Right renal pelvis (tissue), 4 donors: ENCODE measurements at places on chromosomes 6 and 20. TPM values are rescaled to one million over a fixed set of nuclear protein-coding genes. Genes with fewer than 3 reads are reported as not detected.

DNA sequence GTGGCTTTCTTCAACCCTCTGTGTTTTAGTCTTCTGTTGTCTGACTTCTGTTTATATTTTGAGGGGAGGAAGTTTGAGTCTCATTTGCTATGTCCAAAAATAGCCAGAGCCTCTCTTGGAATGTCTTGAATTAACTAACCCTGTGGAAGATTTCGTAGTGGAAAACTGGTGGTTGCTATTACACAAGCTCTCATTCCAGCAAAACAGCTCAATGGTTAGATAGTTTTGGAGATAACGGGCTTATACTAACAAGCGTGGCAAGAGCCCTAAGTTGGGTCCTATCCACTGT lies 1.6 kb downstream of the CCN2 start:
- no peak for DNase-seq

DNA sequence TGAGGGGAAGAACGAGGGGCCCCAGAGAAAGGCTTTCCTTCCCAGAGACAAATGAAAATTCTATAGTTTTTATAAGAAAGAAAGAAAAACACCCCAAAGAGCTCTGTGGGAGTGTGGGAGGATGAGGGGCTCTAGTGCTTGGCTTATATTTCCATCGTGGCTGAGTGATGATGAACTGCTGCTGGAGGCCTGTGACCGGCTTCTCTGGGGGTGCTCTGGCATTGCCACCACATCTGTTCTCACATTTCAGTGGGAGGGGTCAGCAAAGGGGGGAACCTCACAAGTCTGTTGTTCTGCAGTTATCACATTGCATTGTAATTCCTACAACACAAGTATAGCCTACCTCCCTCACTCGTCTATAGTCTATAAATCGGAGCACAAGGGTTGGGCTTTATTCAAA lies 67.6 kb upstream of the BACH2 start:
- no peak for DNase-seq

GRCh38 chr6:134537146-134537555 lies 219.2 kb upstream of the SGK1 start:
- no peak for DNase-seq

DNA sequence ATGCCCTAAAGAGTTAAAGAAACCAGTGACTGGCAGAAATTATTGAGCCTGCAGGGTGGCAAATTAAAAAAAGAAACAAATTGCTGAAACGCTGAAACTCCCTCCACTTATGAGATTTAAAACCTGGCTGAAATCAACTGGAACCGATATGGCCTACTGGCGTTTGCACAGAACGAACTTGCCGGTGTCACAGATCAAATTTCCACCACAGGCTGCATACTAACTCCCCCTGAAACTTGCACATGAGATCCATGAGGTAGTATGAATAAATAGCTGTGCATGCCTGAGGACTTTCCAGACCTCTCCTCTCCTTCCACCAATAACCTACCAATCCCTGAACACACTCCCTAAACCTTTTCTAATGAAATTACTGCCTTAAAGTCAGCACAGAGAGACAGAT lies 150.4 kb downstream of the RNGTT start:
- DNase-seq: peak; percentile 11

- no peak for DNase-seq
These were observed 35.9 kb downstream of the FOXC1 start for GRCh38 chr6:1645466-1646185.

- no peak for DNase-seq
These were observed 37.7 kb downstream of the ECHDC1 start for GRCh38 chr6:127305741-127306140.

DNA sequence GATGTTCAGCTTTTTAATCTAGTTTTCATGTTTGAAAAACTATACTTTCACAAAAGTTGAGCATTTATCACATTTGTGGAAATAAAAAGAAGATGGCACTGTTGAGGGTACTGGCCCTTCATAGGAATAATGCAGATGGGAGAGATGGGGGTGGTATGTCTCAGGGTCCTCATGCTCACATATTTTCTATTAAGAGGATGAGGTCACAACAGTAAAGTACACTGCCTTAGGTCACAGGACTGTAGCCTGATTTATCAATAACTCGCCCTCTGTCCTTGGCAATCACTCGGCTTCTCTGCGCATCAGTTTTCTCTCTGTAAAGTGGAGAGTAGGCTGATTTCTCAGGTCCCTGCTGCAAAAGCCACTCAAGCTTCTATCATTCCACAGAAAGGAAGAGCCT lies 55.9 kb downstream of the PPP1R3G start:
- DNase-seq: no peak

DNA sequence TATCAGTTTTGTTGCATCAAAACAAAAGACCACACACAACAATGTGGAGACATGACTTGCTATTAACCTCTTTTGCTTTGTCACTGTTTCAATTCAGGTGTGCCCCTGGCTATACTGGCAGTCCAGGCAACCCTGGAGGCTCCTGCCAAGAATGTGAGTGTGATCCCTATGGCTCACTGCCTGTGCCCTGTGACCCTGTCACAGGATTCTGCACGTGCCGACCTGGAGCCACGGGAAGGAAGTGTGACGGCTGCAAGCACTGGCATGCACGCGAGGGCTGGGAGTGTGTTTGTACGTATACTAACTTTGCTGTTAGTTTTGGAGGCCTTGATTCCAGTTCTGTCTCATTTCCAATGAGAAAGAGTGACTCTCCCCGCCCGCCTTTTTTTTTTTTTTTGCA lies 356.9 kb downstream of the ARHGAP18 start:
- DNase-seq: peak; percentile 4

DNA sequence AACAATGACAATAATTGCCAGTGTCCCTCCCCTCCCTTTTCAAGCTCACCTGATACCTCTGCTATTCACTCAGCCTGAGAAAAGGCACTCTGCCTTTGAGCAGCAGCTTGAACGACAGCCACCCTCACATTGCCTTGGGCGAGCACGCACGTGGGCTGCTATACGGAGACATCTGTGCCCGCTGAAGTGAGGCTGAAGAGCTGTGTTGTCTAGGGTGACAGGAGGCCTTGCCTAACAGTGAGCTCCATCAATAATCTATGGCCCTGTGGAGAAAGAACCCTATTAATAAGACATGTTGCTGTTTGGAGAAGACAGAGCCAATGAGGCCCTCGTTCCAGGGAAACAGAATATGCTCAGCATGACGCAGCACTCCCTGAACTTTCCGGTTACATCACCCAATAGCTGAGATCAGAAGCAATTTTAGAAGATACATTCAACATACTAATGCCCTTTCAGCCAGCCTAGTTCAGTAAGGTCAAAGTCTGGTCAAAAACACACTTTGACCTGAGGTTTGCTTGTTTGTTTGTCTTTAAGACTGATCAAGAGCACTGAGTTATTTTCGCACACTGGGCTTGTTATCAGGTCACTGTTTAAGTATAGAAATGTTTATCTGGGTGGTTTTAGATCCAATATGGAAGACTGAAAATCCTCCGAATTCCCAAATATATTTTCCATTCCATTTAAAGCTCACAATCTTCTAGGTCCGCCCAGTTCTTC lies 30.6 kb downstream of the RBM24 start:
- DNase-seq: no peak

DNA sequence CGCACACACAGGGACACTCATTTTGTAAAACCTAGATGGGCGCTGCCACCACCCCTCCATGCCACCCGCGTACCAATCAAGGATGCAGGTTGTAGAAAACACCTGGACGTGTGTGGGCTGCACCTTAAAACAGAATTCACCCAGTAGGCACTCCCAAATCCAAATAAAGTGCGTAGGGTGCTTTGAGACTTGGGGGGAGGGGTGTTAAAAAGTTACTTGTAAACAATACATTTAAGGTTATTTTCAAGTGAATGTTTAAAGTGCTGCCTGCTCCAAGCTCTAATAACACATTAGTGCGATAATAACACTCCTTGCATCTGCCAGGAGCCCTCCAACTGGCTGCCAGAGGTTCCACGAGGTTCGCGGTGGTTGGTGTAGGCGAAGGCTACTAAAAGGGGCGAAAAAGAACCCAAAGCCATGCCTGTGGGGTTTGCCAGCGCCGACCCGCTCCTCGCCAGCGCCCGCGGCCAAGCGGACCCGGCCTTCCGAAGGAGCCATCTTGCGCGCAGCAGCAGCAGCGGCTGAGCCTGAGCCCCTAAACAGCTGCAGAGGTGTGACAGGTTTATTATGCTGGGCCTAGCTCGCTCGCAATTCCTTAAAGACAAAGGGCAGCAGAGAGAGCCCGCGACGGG lies 11.5 kb downstream of the FOXC1 start:
- no peak for DNase-seq

- no peak for DNase-seq
These were observed 19.3 kb upstream of the SLCO4A1 start for GRCh38 chr20:62622877-62623487.

DNA sequence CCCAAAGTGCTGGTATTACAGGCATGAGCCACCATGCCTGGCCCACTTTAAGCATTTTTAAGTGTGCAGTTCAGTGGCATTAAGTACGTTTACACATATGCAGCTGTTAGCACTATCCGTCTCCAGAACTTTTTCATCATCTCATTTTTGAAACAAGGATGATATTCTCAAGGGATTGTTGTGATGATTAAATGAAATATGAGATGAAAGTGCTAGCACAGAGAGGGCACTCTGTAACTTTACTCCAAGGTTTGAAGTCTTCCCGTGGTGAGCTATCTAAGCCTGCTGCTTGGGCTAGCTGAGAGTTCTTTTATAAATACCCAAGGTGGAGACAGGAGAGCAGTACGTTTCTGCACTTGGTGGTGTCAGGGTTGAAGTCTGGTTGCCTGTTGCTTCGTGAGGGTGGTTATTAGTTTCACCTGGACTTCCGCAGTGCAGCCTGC lies 6.6 kb downstream of the TM9SF4 start:
- DNase-seq: no peak

DNA sequence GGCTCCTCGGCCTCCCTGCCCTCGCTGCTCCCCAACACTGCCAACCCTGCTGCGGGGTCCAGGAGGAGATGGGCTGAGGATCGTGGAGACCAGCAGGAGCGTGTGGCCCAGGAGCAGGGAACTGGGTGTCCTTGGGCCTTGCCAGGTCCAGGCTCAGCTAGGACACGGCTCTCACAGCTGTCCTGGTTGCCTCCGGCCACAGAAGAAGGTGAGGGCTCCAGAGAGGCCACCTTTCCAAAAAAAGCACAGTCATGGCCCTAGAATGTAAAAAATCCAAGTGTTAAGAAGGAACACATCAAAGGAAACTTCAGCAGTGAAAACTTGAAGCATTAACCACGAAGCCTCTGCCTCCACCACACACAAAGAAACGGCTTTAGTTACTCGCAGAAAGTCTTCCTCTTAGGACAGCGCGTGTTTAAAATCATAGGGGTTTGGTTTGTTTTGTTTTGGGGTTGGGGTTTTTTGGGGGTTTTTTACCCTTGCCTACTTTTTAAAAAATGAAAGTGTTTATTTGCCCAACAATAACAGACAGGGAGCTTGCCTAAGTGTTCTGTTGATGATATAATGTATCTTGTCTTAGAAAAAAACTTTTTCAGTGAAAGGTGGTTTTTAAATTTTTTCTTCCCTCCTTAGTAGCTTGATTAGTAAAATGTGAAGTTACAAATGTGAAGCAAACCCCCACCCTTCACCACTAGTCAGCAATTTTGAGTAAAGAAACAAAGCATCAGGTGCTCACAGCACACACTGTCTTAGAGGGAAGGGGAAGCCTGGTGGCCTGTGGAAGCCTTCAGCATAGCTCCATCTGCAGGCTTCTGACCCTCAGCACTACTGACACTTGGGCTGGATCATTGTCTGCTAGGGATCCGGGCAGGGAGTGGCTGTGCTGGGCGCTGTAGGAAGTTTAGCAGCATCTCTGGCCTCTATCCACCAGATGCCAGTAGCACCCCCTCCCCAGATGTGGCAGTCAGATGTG lies 60.0 kb downstream of the PTPN1 start:
- DNase-seq: no peak

- DNase-seq: no peak
These were observed 119.9 kb downstream of the UST start for GRCh38 chr6:148866657-148867268.

- DNase-seq: no peak
These were observed 22.1 kb downstream of the CST4 start for GRCh38 chr20:23666698-23667097.

DNA sequence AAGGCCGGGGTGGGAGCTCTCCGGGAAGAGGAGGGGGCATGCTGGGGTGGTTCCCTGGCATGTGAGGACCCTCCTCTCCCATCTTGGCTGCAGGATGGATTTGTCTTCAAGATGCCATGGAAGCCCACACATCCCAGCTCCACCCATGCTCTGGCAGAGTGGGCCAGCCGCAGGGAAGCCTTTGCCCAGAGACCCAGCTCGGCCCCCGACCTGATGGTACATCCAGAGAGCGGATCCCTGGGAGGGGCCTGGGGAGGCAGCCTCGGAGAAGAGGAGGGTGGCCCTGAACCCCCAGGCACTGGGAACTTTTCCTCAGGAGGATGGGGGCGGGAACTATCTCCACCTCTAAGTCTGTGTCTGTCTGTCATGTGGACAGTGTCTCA lies 4.8 kb downstream of the CDC25B start:
- no peak for DNase-seq

GRCh38 chr20:14580418-14581074 lies 243.1 kb upstream of the FLRT3 start:
- DNase-seq: no peak

DNA sequence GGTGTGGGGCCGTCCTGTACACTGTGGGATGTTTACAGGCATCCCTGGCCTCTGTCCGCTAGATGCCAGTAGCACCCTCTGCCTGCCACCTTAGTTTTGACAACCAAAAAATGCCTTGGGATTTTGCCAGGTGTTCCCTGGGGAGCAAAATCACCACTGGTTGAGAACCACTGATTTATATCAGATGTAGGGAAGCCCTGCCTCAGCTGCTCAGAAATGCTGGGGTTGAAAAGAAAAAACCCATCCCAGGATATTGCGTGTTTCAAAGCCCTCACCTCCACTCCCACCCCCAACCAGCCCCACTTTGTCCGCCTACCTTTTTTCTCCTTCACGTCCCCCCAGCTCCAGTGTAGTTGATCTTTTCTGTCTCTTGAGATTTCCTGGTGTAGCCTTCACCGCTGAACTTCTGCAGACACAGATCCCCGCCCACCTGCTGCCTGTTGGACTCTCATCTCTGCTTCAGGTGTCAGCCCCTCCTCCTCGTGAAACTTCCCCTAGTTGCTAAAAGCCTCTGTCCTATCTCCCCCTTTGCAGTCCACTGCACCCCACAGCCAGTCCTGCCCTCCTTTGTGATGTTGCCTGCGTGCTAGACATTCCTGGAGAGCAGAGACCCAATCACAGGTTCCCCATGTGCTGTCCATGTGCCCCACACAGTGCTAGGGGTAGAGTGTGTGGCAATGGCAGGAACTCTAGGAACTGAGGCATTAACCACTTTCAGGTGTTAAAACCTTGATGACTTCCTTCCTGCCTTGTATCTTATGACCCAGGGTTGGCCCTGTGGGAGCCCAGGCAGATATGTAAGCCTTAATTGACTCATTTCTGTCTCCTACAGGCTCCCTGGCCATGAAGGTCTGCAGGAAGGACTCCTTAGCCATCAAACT lies 98.9 kb downstream of the TBC1D7 start:
- DNase-seq: no peak

GRCh38 chr20:7503501-7503900 lies 436.8 kb downstream of the HAO1 start:
- no peak for DNase-seq

Gene MEP1A
- polyA plus RNA-seq: not detected

Gene DEFB132
- not detected for polyA plus RNA-seq

Gene BCLAF1
- polyA plus RNA-seq: 178 TPM

Gene AURKA
- 13.5 TPM for polyA plus RNA-seq
